ENCODE measurements at places on chromosomes 1 and 21.

- no peak for DNase-seq
Measured at GRCh38 chr1:18062185-18062584, 45.4 kb upstream of the IGSF21 start.

GRCh38 chr1:93002781-93003180 is 41.5 kb upstream of the DIPK1A start:
- no peak for DNase-seq

DNA sequence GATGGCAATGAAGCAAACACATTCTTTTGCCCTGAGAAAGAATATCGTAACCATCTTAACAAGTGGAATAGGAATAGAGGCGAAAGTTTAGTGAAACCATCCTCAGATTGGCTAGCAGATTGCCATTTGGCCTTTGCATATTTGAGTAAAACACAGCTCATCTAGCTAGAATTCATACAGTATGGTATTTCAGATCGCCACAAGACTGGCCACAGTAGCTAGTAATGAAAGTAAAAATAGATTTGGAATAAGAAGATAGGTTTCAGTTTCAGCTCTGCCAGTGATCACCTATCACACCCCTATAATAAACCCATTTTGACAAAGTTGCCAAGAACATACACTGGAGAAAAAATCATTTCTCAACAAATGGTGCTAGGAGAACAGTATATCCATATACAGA is 294.9 kb downstream of the LRRIQ3 start:
- no peak for DNase-seq

DNA sequence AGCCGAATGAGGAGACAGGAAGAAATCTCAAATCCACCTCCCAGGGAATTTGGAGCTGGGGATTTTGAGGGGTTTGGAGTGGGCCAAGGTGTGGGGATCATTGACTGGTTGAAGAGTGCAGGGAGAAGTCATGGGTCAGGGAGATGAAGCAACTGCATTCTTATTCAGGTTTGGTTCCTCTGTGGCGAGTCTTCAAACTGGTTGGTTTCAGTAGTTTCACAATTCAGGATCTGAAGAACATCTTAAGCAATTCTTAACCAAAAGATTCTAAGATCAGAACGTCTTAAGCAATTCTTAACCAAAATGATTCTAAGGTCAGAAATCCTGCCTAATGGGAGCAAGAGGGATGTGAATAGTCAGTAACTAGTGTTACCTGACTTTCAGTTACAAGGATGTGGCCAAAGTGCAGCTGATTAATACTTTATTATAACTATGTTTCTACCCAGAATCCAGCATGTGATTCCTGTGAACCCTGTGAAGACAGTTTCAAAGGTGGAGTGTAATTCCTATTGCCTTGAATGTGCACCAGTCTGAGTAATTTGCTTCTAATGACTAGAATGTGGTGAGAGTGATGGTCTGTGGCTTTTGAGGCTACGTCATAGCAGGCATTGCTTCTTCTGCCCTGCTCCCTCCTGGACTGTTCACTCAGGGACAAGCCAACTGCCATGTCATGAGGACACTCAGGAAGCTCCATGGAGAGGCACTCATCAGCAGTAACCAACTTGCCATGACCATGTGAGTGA is 61.2 kb downstream of the OLFML3 start:
- DNase-seq: no peak

DNA sequence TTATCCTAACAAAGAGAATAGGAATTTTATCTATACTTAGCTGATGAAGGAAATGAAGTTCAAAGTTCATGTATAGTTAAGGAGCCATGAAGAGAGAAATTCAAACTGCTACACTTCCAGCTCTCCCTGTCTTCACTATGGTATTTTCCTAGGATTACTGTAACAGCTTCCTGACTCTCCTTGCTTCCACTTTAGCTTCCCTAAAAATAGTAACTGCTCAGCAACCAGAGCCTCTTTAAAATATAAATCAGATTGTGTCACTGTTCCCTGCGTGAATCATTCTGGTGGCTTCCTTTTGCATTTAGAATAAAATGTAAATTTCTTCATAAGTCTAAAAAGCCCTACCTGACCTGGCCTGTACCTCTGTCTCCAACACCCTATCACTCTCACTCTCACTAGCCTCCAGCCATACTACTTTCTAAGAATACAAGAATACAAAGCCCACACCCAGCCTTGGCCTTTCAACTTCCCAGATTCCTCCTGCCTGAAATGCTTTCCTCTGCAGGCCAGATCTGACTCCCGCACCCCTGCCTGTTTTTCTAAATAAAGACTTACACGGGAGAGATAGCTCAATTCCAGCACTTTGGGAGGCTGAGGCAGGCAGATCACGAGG is 30.5 kb downstream of the OR10J1 start:
- DNase-seq: peak; percentile 50

- DNase-seq: no peak
Measured at GRCh38 chr1:41723786-41724185, 194.9 kb downstream of the HIVEP3 start.

DNA sequence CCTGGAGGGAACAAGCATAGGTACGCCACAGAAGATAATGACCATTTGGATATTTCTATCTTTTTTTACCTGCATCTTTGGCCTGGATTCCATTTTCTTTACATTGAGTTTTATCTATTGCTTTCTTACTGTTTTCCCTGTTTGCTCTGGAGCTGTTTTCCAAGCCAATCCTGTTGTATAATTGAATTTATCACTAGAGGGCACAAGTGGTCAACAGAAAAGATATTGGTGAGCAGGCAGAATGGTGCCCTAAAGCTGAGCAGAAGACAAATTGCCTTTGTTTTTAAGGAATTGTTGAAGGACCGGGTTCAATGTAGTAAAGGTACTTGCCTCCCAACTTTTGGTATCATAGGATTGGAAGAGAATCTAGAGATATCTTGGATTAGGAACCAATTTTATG is 152.8 kb downstream of the PPP1R12B start:
- DNase-seq: peak; percentile 51

DNA sequence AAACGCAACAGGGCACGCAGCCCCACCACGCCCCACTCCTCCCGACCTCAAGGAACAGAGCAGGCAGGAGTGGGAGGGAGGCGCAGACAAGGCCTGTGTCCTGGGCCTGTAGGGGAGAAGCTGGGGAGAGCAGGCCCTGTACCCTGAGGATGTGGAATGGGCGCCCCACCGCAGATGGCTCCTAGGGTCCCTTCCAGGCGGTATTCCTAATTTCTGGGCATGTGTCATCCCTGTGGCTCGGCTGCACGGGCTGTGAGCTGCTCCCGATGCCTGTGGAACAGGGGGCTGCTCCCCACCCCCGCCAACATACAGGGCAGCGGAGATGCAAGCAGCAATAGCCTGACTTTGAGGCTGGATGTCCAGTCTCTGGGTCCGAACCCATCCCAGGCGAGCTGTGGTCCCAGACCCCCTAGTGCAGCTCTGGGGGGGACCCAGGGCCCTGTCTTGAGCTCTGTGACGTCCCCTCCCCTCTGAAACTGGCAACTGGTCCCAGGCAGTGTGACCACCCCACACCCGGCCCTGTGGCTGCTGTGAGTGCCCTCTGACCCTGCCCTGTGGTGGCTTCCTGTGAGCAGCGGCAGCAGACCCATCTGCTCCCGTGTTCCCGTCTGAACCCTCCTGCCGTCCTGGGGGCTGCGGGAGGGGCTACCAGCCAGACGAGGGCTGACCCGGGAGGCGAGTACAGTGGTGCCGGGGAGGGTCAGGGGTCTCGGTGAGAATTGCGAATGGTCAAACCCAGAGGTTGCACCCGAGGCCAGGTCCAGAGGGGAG is 13.9 kb upstream of the COL6A2 start:
- no peak for DNase-seq

- DNase-seq: no peak
Measured at GRCh38 chr1:212293579-212293978, 8.4 kb downstream of the PPP2R5A start.

DNA sequence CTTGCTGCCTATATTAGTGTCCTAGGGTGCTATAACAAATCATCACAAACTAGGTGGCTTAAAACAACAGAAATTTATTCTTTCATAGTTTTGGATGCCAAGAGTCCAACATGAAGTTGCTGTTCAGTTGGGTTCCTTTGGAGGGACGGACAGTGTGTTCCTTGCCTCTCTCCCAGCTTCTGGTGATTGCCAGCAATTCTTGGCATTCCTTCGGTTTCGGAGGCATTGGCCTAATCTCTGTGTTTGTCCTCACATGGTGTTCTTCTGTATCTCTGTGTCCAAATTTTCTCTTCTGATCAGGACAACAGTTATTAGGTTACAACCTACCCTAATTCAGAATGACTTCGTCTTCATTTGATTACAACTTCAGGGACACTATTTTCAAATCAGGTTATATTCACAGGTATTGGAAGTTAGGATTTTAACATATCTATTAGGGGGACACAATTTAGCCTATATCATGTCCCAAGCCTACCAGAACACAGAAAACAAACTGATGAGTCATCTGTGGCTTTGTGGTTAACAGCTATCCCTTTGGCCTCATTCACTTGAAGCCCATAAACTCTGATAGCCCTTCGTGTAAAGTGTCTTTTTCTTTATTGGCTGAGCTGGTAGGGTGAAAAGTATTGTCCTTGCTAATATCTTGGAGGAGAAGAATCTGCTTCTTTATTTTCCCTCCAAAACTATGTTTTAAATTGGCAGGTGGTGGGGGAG is 83.2 kb upstream of the PAPPA2 start:
- no peak for DNase-seq

DNA sequence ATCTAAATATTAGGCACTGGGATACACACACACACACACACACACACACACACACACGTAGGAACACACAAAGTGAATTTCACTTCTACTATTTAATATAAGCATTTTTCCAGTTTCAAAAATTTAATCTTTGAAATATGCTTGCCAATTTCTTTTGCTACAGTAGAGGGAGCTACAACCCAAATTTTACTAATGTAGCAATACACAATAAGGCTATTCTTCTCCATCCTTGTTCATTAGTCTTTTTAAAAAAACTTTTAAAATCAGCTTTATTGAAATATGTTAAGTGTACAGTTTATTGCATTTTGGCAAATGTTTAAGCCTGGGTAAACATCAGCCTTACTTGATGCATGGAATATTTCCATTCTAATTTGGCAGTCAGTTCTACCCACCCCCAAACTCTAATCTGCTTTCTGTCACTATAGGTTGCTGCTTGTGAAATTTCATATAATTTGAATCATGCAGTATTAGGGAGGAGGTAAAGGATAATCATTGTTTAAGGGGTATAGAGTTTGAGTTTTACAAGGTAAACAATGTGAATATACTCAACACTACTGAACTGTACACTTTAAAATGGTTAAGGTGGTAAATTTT is 93.0 kb upstream of the TENT5C start:
- DNase-seq: peak; percentile 22

GRCh38 chr1:24507405-24507804 is 4.8 kb downstream of the RCAN3 start:
- DNase-seq: no peak

DNA sequence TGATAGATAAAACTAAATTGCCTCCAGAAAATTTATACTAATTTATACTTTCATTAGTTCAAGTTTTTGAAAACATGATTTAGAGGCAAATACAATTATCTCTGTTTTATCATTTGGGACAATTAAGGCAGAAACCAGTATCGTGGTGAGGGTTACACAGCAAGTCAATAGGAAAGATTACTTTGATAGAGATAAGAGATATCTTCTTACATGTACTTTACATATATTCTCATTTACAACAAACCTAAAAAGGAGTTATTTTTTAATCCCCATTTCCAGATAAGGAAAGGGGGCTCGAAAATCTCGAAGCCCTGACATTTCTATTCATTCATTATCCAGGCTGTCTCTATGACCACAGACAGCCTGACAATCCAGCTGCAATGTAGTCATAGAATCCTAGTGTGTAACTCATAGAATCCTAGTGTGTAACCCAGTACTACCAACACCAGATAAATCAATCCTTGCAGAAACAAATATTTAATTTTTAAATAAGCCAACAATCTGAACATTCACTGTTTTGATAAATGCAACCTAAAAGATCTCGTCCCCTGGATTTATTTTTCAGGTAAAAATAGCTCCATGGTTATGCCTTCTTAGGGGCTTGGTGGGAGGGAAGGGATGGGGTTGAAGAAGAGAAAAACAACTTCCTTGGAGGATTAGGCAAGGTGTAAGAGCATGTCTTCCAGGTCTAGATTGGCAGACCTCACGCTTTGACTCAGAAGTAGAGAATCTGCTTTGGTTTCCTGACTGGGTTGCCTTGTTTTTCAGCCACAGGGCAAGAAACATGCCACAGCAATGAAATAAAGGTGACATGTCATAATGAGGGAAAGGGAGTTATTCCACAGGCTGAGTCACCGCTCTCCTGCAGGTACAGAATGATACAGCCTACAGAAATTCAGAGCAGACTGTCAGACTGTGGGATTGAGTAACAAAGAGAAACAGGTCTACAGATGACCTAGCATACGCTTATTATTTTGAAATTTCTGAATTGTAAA is 45.6 kb downstream of the IRF2BP2 start:
- DNase-seq: peak; percentile 77

DNA sequence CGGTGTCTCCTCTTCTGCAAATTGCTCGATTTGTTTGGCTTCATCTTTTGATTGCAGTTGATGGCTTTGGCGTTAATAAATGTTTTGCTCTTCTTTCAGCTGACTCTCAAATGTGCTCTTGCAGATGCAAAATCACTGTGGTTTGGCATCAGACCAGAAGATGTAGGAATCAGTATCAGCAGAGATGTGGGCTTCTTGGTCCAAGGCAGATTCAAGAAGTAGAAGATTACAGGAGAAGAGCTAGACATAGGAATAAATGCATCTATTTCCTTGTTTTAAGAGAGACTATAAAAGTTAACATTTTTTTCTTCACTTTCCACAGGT is 59.8 kb upstream of the BACH1 start:
- DNase-seq: peak; percentile 62

- no peak for DNase-seq
Measured at GRCh38 chr1:110240476-110241210, 30.5 kb downstream of the KCNC4 start.

DNA sequence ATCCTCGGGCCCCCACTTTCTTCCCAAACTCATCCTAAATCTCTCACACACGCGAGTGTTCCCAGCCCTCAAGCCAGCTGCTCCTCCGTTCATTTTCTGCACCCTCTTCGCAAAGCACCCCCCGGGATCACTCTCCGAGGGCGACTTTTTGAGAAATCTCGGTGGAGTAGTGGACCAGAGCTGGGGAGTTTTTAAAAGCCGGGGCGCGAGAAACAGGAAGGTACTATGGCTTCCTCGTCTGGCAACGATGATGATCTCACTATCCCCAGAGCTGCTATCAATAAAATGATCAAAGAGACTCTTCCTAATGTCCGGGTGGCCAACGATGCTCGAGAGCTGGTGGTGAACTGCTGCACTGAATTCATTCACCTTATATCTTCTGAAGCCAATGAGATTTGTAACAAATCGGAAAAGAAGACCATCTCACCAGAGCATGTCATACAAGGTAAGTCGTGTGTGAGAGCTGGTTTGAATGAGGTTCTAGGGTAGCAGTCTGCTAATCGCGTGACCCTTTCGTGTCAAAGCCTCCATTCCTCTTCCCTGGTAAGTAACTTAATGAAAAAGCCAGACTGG is 800 bp downstream of the DR1 start:
- DNase-seq: peak; percentile 21

DNA sequence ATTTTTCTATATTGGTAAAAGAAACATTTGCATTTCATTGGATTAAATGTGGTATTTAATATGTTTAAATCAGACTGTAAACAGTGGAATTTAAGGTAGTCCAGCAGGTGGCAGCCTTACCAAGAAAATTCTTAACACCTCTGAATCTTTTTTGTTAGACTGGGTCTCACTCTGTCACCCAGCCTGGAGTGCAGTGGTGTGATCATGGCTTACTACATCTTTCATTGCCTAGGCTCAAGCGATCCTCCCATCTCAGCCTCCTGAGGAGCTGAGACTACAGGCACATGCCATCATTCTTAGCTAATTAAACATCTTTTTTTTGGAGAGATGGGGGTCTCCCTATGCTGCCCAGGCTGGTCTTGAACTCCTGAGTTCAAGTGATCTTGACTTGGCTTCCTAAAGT is 98.8 kb downstream of the RABGAP1L start:
- peak; percentile 46 for DNase-seq
